Panc1 (cell line): ENCODE measurements at places on chromosomes 16 and 17. TPM values are rescaled to one million over a fixed set of nuclear protein-coding genes. Genes with fewer than 3 reads are reported as not detected.

Gene CRYBA1
- not detected for total RNA-seq

Gene TUBG1
- 99.8 TPM for total RNA-seq

Gene PCGF2
- total RNA-seq, result 43.9 TPM

Gene GPR179
- total RNA-seq, result 0.03 TPM

Gene CCL18
- total RNA-seq, result not detected

Gene TM4SF5
- total RNA-seq, result not detected

Gene TBC1D3C
- not detected for total RNA-seq

Gene KRT32
- total RNA-seq, result 0.72 TPM

Gene GJC1
- 89.4 TPM for total RNA-seq

Gene GRB7
- total RNA-seq, result 2.8 TPM

Gene CFAP119
- 21.0 TPM for total RNA-seq

Gene MT1G
- total RNA-seq, result 2.2 TPM

Gene KRTAP2-1
- not detected for total RNA-seq

Gene CA4
- total RNA-seq, result 1.4 TPM

Gene TERB1
- total RNA-seq, result not detected

Gene EFNB3
- total RNA-seq, result 2.5 TPM

Gene MBTPS1
- total RNA-seq, result 66.8 TPM

Gene FBXO47
- total RNA-seq, result not detected

Gene FAM83G
- total RNA-seq, result 17.3 TPM

Gene C1QTNF1
- 1.5 TPM for total RNA-seq

Gene SSTR5
- 2.8 TPM for total RNA-seq

Gene DUSP3
- total RNA-seq, result 41.6 TPM

Gene CHRNE
- 0.13 TPM for total RNA-seq

Gene SPN
- total RNA-seq, result 1.3 TPM

Gene XYLT1
- total RNA-seq, result 0.62 TPM

Gene STAC2
- 0.08 TPM for total RNA-seq

Gene MARVELD3
- 0.08 TPM for total RNA-seq

Gene INCA1
- total RNA-seq, result 1.7 TPM

Gene KRTAP4-7
- total RNA-seq, result not detected

Gene GCGR
- total RNA-seq, result 1.6 TPM

Gene CHMP6
- 43.7 TPM for total RNA-seq

Gene UNC13D
- total RNA-seq, result 12.7 TPM

Gene IL32
- 17.1 TPM for total RNA-seq

Gene TBX4
- total RNA-seq, result not detected

Gene KRTAP1-5
- not detected for total RNA-seq

Gene OR1A1
- total RNA-seq, result not detected

Gene HEATR9
- not detected for total RNA-seq

Gene NLK
- total RNA-seq, result 28.0 TPM

Gene LSM12
- total RNA-seq, result 73.0 TPM

Gene WDR81
- 29.5 TPM for total RNA-seq

Gene PRRT2
- 9.7 TPM for total RNA-seq

Gene SLC7A6OS
- 16.0 TPM for total RNA-seq
